ENCODE measurements at places on chromosomes 5 and 9. TPM values are rescaled to one million over a fixed set of nuclear protein-coding genes. Genes with fewer than 3 reads are reported as not detected.
A peak's percentile ranks its signal among the peaks of the same experiment; 100 is the strongest.

DNA sequence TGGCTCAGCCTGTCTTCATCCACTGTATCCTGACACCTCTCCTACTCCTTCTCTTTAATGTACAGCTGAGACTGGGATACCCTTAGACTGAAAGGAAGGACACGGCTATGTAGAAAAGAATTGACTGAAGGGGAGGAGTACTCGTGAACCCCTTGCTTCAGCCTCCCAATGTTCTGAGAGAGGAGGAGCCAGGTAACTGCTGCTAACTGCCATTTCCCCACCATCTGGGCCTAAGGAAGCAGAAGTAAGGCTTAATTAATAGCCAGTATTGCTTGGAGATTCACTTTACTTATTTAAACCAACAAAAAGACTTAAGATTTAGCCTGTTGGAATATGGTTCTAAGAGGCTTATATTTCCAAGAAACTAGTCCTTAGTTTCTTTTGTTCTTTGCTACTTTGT, 18.8 kb upstream of the RGS3 start:
- no peak for DNase-seq
- H3K36me3 ChIP-seq = no peaks in the 10 kb centered on the region
- H3K4me3 ChIP-seq = no peak overlapping the region
- H3K27me3 ChIP-seq = no peaks in the 10 kb centered on the region
- H3K27ac ChIP-seq = no peak overlapping the region
- peaks cover 4% of the 10 kb centered on the region for H3K4me1 ChIP-seq

GRCh38 chr5:3490957-3491507, 104.6 kb upstream of the IRX1 start:
- H3K27me3 ChIP-seq = peaks cover 4% of the 10 kb centered on the region
- no peak for DNase-seq
- no peak overlapping the region for H3K4me3 ChIP-seq
- no peaks in the 10 kb centered on the region for H3K36me3 ChIP-seq
- H3K27ac ChIP-seq = no peak overlapping the region
- H3K4me1 ChIP-seq = no peaks in the 10 kb centered on the region

- no peak overlapping the region for H3K4me3 ChIP-seq
- H3K4me1 ChIP-seq = peaks cover 24% of the 10 kb centered on the region
- H3K27me3 ChIP-seq = peaks cover 5% of the 10 kb centered on the region
- DNase-seq = no peak
- H3K27ac ChIP-seq = peak overlapping the region; percentile 62
Observed at GRCh38 chr9:121503444-121503843, 3.8 kb upstream of the GGTA1 start.

GRCh38 chr5:32182463-32183063, 8.4 kb upstream of the GOLPH3 start:
- H3K4me3 ChIP-seq = no peak overlapping the region
- no peaks in the 10 kb centered on the region for H3K4me1 ChIP-seq
- no peak for DNase-seq

- no peak for DNase-seq
- H3K4me3 ChIP-seq = no peak overlapping the region
- H3K27me3 ChIP-seq = no peaks in the 10 kb centered on the region
Observed at GRCh38 chr5:35835796-35836742, 20.6 kb upstream of the IL7R start.

GRCh38 chr5:168315416-168316138, 24.1 kb downstream of the WWC1 start:
- H3K27me3 ChIP-seq = no peaks in the 10 kb centered on the region
- H3K4me1 ChIP-seq = peaks cover 10% of the 10 kb centered on the region
- no peaks in the 10 kb centered on the region for H3K36me3 ChIP-seq
- DNase-seq = no peak
- H3K27ac ChIP-seq = peak overlapping the region; percentile 68
- H3K4me3 ChIP-seq = no peak overlapping the region

DNA sequence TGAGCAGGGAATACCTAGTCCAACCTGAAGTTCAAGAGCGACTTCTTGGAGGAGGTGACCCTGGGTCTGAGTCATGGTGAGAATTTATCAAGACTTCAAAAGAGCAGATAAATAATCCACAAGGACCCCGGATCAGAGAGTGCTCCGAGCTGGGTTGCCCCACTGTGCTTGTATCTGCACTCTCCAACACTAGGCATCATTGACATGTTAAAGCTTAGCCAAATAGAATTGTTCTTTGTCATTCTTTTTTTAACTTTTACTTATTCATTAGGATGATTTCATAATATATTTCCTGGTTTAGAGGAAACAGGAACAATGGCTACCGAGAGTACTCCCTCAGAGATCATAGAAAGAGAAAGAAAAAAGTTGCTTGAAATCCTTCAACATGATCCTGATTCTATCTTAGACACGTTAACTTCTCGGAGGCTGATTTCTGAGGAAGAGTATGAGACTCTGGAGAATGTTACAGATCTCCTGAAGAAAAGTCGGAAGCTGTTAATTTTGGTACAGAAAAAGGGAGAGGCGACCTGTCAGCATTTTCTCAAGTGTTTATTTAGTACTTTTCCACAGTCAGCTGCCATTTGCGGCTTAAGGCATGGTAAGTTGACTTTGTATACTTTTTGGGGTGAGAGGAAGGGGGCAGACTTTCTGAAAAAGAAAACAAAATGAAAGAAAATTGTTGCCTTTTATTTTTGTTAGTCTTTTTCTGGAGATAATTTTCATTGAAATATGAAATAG, at the start of gene CARD6:
CARD6 (plus strand) TSS at position 300 of the 738 bp plus-strand sequence; CDS start at position 316, 16 bp downstream.
- H3K4me1 ChIP-seq = peaks cover 24% of the 10 kb centered on the region
- no peak for DNase-seq
- peaks cover 21% of the 10 kb centered on the region for H3K36me3 ChIP-seq

- no peaks in the 10 kb centered on the region for H3K27me3 ChIP-seq
Observed at GRCh38 chr5:149472399-149472798, 78.8 kb downstream of the CSNK1A1 start.

DNA sequence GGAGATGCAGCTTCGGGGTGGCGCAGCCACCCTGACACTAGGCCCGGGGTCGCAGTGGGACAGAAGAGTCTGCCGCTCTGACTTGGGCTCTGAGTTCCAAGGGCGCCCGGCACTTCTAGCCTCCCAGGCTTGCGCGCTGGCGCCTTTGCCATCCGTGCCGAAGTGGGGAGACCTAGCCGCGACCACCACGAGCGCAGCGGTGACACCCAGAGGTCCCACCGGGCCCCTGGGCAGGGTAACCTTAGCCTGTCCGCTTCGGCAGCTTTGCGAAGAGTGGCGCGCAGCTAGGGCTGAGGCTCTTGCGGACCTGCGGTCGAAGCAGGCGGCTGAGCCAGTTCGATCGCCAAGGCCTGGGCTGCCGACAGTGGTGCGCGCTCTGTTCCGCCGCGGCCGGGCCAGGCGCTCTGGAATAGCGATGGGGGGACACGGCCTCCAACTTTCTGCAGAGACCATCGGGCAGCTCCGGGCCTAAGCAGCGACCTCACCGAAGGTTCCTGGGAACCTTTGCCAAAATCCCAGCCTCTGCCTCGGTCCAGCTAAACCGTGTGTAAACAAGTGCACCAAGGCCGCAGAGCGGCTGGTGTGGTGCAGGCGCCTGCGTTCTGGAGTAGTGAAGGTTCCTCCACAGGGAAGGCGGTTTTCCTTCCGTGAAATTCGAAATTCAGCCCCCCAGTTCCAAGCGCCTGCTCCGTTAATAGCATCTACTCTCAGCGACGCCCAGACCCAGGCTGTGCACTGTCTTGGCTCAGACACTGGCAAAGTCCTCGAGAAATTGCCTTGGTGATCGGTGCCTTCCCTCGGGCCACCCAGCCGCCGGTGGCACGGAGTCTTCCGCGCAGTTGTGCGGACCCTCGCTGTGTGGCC, 7.4 kb downstream of the TLX3 start:
- no peak overlapping the region for H3K4me3 ChIP-seq
- peaks cover 41% of the 10 kb centered on the region for H3K4me1 ChIP-seq
- no peaks in the 10 kb centered on the region for H3K36me3 ChIP-seq
- H3K27me3 ChIP-seq = peaks cover 100% of the 10 kb centered on the region

DNA sequence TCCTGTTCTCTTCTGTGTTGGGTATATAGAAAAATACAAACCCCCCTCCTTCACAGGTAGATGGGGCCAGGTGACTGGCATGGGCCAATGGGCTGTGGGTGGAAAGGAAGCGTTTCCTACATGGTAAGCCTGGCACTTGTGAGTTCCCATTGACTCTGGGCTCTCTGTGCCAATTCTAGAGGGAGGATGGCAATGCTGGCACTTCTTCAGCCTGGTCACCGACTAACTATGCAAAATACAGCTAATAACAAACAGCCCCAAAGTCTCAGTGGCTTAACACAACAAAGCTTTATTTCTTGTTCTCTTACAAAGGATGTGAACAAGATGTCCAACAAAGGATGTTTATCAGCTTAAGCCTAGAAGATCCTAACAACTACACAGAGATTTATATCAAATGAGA, 258.1 kb downstream of the SYK start:
- no peak overlapping the region for H3K4me3 ChIP-seq
- H3K36me3 ChIP-seq = no peaks in the 10 kb centered on the region
- no peaks in the 10 kb centered on the region for H3K27me3 ChIP-seq
- no peak overlapping the region for H3K27ac ChIP-seq
- peaks cover 35% of the 10 kb centered on the region for H3K4me1 ChIP-seq
- DNase-seq = no peak

DNA sequence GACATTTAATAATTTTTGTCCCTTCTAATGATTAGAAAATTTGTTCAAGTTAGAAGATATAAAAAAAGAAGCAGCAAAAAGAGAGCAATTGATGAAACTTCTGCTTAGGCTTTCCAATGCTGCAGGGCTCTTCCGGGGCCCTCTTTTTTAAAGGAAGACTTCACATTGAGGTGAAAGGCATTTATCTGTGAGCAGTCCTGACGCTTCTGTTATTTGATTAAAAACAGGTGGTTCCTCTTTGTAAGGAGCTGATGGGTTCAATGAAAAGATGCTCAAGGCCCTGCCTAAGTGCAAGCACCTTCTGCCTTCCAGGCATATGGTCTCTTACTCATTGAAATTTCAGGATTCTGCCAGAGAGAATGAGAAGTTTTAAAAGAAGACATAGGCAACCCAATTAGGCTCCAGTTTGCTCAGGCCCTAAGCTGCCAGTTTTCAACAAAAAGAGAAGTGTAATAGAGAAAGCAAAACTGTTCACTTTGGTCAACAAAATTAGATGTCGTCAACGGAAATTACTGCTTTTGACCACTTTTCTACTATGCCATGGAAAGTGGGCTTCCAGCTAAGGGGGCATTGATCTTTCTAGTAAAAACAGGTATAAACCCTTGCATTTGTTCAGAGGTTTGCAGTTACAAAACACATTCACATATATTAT, 100.2 kb downstream of the INSYN2B start:
- no peak overlapping the region for H3K4me3 ChIP-seq
- H3K4me1 ChIP-seq = peaks cover 21% of the 10 kb centered on the region
- H3K27me3 ChIP-seq = no peaks in the 10 kb centered on the region
- no peak for DNase-seq

DNA sequence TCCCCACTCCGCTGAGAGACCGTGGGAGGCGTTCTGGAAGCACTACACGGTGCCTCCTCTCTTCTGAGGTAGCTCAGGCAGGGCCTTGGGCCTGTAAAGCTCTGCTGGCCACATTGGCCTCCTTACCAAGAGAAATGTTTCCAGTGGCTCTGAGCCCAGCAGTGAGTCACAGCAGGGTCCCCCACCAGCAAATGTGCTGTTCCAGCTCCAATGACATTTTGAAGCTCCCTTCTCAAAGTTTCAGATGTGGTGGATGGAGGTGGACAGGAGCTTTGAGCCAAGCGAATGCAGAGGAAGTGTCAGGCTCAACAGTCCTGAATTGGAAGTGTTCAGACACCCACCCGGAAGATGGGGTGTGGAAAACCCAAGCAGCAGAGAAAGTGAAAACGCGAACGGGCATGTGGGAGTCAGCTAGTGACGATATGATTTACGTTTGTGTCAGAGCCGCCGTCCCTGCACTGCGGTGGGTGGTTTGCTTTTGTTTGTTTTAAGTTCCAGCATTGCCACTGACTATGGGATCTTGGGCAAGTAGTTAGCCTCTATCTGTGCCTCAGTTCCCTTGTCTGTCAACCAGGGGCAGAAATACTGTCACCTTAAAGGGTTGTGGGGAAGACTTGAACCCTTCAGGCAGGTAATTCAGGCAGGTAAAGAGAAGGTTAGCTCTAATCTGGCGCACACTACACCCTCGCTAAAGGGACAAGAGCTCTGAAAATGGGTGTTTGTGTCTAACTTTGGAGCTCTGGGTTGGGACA, 38.2 kb downstream of the C5orf15 start:
- no peak overlapping the region for H3K27ac ChIP-seq
- peaks cover 4% of the 10 kb centered on the region for H3K27me3 ChIP-seq
- no peaks in the 10 kb centered on the region for H3K36me3 ChIP-seq

GRCh38 chr5:15737871-15738664, 238.1 kb downstream of the FBXL7 start:
- H3K27ac ChIP-seq = no peak overlapping the region
- no peaks in the 10 kb centered on the region for H3K27me3 ChIP-seq
- no peak overlapping the region for H3K4me3 ChIP-seq
- no peaks in the 10 kb centered on the region for H3K36me3 ChIP-seq

- H3K4me1 ChIP-seq = peaks cover 5% of the 10 kb centered on the region
- no peak overlapping the region for H3K27ac ChIP-seq
- H3K36me3 ChIP-seq = no peaks in the 10 kb centered on the region
- H3K27me3 ChIP-seq = no peaks in the 10 kb centered on the region
Observed at GRCh38 chr5:36763454-36763853, 113.1 kb upstream of the NIPBL start.

GRCh38 chr5:10173716-10174115, 76.0 kb downstream of the ATPSCKMT start:
- no peaks in the 10 kb centered on the region for H3K36me3 ChIP-seq
- H3K4me3 ChIP-seq = no peak overlapping the region
- DNase-seq = no peak
- no peaks in the 10 kb centered on the region for H3K4me1 ChIP-seq

DNA sequence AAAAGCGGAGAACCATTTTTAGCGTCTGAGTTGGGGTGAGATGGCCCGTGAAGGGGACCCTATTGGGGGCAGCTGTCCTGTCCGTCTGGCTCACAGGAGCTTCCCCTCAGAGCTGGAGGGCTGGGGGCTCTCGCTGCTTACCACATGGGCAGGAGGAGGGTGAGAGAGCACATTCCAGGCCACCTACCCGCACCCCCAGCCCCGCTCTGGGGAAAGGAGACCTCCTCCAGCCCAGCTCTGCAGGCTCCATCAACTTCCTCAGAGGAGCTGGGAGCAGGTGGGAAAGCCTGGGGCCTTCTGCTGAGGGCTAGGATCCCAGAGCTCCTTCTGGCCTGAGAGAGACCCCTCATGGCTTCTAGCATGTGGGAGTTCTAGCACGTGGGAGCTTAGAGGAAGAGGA, 27.1 kb upstream of the SPTLC1 start:
- H3K4me3 ChIP-seq = no peak overlapping the region
- no peak for DNase-seq
- H3K4me1 ChIP-seq = peaks cover 18% of the 10 kb centered on the region
- peaks cover 22% of the 10 kb centered on the region for H3K27me3 ChIP-seq

- H3K4me1 ChIP-seq = peaks cover 15% of the 10 kb centered on the region
- no peaks in the 10 kb centered on the region for H3K36me3 ChIP-seq
Observed at GRCh38 chr5:91306497-91306896, 76.6 kb downstream of the ARRDC3 start.

The GFI1B gene
- total RNA-seq = 1.1 TPM

The NEUROG1 gene
- not detected for total RNA-seq

The ANKRD34B gene
- total RNA-seq = 0.30 TPM

The TAF1L gene
- not detected for total RNA-seq

The CCNJL gene
- 15.5 TPM for total RNA-seq

The DOCK2 gene
- 108 TPM for total RNA-seq

The RLN2 gene
- 1.3 TPM for total RNA-seq
